Stimulated activated naive CD4-positive, alpha-beta T cell treated with Interleukin-2 at 50 U/mL for 16 hours (primary cell): ENCODE measurements at places on chromosomes 2 and 18.
A peak's percentile ranks its signal among the peaks of the same experiment; 100 is the strongest.

DNA sequence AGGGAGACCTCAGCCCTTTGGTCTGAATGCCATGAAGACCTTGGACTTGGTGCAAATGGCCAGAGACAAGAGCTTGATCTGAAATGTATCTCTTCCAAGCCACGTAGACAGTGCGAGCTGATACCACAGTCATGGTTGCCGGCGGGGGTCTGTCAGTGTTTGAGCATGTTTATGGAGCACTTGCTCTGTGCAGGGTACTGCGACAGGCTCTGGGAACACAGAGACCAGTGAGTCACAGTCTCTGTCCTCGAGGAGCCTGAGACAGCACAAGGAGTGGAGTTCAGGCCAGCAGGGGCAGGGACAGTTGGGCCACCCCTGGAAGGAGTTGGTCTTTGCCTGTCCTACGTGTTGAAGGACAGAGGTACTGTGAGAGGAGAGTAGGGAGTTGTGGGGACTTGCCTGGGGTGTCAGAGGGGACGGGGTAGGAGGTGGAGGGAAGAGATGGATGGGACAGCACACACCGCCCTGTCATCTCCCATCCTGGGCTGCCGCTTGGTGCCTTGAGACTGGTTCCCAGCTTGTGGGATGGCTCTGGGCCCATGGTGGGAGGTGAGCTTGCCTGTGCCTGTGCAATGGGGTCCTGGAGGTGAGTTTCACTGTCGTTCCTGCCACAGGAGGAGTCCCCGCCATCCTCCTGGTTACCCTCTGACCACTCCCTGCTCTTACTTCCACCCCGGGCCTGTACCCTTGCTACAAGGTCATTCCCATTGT lies 39.5 kb downstream of the ATP6V1C2 start:
- DNase-seq: no peak

DNA sequence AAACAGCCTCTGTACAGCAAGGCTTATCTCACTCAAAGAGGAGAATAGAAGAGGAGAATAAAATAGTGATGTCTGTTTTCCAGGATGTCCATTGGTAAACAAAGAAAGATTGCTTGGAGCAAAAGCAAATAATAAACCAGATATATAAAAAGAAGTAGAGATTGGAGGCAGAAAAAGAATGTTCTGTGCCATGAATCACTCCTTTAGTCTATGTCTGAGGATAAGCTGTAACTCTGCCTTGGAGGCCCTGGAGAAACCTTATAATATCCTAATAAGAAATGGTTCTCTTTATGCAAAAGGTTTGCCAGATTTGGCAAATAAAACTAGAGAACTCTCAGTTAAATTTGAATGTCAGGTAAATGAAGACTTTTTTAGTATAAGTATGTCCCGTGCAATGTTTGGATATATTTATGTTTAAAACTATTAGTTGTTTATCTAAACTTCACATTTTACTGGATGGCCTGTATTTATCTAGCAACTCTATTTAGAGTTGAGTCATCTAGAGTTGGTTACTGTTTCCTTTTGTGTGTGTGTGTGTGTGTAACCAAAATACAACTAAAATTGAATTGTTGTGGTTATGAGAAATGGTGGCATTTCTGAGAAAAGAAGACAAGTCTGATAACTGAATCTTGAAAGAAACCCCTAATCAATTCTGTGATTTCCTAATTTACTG lies 510.3 kb upstream of the SETBP1 start:
- DNase-seq: no peak

DNA sequence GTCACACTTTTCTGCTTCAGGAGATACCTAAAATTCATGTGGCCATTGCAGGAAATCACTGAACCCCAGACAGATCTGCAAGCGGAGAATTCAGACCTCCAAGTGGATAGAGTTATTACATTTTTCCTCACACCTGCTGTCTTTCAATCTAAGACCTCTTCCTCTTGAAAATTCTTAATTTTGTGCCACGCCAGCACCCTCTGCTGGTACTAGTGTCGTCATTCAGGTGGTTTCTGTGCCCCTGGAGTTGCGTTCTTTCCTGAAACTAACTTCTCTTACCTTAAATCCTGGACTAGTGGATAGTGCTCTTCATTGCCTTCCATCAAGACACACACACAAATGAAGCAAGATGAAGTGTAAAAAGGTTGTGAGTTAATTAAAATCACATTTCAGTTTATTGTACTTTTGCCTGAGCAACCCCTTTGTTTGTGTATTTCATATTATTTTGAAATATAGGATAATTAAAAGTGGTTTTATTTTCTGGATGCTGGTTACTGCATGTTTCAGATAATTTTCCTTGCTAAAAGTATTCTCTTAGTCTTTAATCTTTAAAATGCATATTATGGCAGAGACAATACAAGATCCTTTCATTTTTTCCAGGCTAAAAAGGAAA lies 1.6 kb upstream of the DNER start:
- no peak for DNase-seq

- DNase-seq: no peak
These were observed 2.3 kb upstream of the PSD4 start for GRCh38 chr2:113171334-113172075.

- DNase-seq: no peak
These were observed 165.9 kb upstream of the PGAP1 start for GRCh38 chr2:197092431-197092830.

DNA sequence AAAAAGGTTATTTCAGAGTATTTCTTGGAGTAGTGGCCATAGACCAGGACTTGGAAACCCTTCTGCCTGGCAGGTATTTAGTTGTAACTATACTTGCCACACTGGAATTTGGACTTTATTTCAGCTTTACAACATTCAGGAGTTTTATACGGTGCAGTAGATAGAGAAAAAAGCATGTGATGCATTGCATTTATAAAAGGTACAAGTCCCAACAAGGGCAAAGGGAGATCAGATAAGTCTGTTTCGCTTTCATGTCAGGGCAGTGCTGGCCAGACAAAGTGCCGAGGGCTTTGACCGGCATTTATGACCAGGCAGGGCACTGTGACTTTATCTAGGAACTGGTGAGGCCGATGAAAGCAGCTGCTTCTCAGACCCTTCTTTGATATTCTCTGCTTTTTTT lies 145.4 kb downstream of the RTN4 start:
- DNase-seq: no peak

DNA sequence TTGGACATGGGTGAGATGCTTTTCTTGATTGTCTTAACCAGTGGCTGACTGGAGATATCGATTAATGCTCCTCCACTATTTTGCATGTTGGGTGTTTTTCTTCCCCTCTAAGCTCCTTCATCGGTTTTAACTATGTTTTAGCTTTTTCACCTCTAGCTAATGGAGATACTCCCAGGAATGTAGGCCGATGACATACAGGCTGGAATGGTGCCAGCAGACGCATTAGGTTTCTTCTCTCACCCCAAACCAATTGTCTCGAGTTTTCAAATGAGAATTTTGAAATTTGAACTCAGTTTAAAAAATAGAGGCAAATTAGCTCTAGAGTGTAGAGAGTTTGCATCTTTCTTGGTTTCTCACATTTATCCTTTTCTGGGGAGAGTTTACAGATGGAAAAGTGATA lies 247.6 kb downstream of the RPRM start:
- DNase-seq: no peak

- no peak for DNase-seq
These were observed 2.6 kb downstream of the CHRNG start for GRCh38 chr2:232541961-232542714.

- DNase-seq: no peak
These were observed 141.2 kb upstream of the ST6GAL2 start for GRCh38 chr2:107027205-107027604.

DNA sequence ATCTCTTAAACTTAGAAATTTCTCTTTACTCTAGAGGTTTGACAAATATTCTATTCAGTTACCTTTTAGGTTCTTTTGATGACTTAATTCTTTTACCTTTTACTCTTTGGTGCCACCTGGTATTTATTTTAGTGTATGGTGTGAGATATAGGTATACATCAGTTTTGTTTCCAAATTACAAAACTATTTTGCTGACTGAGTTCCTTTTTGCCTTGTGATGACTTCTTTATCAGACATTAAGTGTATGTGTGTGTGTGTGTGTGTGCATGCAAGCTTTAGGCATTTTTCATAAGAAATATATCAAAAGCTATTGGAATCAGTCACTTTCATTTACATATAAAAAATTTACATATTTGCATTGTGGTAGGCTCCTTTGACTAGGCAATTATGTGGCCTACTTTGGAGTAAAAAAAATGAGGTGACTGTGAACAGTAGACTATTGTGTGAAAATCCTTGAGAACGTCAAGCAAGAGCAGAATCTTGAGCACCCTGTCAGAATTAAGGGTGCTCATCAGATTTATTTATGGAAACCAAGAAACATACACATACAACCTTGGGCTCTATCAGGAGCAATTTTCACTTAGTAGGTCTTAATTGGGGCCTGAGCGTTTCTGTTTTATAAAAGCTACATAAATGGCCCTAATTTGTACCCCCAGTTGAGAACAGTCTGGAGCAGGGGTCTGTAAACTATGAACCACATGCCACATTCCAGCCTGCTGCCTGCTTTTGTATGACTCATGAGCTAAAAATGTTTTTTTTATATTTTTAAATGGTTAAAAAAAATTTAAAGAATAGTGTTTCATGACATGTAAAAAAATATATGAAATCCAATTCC lies 415.9 kb downstream of the SLC4A3 start:
- no peak for DNase-seq

GRCh38 chr2:213015387-213016165 lies 135.8 kb downstream of the IKZF2 start:
- DNase-seq: no peak

GRCh38 chr2:55163274-55163721 lies 68.8 kb downstream of the CLHC1 start:
- DNase-seq: no peak

DNA sequence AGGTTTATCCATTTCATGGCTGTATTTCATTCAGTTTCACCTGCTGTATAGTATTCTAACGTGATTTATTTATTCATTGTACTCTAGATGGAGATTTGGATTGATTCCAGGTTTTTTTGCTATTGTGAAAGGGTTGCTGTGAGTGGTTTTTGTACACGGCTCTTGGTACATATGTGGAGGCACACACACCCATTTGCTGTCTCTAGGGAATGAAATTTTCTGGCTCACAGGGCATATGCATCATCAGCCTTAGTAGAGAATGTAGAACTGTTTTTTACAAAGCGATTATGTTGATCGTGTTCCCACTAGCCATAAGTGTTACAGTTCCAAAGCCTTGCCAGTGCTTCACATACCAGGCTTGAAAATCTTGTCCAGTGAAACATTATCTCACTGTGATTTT lies 5.1 kb downstream of the SPTBN1 start:
- DNase-seq: no peak

- DNase-seq: no peak
These were observed 319 bp upstream of the EN1 start for GRCh38 chr2:118847762-118848172.

DNA sequence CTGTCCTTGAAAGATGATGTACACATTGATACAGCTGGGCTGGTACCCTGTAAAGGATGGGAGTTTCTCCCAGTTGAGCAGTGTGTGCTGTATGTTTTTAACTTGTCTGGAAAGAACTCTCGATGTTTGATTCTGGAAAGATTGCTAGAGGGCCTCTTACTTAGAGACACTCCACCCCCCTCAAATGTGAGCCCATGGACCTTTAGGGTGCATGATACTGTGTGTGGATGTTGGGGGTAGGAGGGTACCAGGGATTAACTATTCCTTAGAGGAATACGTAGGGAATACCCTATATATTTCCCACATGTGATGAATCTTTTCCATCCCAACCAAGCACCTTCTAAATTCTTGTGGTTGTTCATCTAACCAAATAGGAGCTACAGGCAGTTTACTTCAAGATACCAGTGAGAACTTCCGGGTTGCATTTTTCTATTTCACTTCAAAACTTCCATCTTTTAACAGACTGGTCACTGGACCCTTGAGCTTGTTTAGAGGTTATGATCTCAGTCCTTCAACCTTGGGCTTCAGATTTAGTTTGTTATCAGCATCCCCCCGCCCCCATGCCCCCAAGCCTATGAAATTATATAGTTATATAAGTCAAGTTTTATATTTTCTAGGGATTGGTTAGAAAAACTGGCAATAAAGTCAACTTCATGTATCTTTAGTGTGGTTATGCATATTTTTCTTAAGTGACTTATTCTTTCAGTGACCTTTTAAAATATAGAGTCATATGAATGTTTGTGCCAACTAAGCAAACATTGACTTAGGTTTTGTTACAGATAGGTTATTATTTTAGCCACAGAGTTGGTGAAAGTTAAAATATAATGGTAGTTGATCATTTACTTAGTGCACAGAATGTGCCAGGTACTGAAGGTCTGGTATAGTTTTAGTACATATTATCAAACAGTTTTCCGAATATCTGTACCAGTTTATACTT lies 18.2 kb downstream of the AFTPH start:
- no peak for DNase-seq

GRCh38 chr2:7857904-7858303 lies 824.0 kb upstream of the ID2 start:
- no peak for DNase-seq

DNA sequence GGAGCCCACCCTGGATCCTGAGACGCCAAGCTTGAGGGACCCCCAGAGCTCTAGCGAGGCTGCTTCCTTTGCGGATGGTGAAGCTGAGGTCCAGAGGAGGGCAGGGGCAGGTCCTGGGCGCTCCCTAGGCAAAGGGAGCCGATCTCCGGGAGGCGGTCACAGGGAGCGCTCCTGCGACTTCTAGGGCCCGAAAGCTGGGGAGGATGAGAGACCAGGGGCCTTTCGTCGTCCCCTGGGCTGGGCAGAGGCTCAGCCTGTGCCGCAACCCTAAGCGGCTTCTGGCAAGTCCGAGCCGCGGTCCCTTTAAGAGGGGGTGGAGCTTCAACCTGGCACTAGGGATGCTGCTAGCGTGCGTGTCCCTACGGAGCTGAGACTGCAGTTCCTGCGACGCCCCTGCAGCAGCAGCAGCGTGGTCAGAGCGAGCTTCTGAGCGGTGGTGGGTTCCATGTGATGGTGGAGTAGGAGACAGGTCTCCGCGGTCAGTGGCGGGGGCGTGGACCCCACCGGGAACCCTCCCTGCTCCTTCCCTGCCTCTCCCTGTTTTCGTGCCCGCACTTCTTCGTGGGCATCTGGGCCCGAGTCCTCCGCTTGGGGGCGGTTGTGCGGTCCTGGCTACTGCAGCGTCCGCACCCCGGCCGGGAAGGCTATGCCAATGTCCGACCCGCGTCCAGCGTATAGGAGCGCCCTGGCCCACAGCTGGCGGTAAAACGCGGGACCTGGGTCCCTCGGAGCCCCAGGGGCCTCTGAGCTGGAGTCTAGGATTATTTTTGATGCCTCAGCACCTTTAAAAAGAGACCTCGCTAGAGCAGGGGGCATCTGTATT lies 154.6 kb downstream of the CCDC74A start:
- peak; percentile 78 for DNase-seq

DNA sequence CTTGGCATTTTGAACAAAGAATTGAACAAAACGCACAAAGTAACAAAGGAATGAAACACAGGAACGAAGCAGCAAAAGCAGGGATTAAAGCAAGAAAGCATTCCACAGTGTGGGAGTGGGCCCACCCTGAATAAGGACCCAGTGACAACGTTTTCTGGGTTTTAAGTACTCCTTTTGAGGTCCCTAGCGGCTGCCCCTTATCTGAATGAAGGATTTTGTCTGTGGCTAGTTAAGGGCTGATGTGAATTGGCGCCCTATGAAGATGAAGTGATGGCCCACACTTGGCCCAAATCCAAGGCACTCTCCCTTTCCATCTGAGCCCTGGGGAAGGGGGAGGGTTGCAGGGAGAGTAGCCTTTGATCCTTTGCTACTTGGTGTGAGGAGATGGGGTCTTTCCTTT lies 7.8 kb upstream of the CCDC141 start:
- DNase-seq: no peak
